Muscle of back (tissue), 13 donors: ENCODE measurements at places on chromosomes 2 and 18.
A peak's percentile ranks its signal among the peaks of the same experiment; 100 is the strongest.

- DNase-seq = no peak
These were observed 4.1 kb downstream of the LDAH start for GRCh38 chr2:20818820-20819219.

DNA sequence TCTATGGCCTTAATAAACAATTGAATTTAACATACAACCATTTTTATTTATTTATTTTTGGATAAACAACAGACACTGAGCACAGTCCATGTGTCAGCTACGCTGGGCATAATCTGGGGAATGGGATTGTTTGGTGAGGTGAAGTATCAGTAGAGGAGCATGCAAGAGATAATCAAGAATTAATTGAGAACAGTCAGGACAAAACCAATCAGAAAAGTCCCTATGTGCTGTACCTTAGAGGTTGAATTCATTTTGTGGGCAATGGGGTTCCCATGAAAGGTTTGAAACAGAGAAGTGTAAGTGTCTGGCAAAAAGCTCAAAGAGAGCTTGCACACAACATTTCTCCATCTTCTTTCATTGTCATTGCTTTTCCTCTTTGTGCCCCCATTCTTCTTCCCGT is 198.2 kb downstream of the RNF144A start:
- no peak for DNase-seq

- no peak for DNase-seq
These were observed 536.1 kb downstream of the SOX11 start for GRCh38 chr2:6228251-6228650.

DNA sequence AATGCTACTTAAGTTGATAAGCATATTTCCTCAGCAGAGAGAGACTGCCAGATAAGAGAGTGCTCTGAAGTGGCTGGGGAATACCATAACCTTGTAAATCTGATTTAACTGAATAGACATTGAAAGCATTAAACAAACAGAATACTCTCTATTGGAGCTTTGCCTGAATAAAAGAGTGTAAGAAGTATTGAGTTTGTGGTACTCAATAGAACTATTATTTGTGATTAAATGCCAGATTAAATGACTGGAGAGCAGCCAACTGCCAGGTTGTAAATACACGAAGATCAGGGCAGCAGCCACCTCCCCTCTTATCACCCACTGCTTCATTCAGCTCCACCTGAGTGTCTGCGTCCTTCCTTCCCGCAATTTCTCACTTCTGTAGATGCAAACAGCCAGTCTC is 373.6 kb downstream of the DCDC2C start:
- no peak for DNase-seq

- no peak for DNase-seq
These were observed 178.7 kb downstream of the NCKAP5 start for GRCh38 chr2:133389569-133389968.

DNA sequence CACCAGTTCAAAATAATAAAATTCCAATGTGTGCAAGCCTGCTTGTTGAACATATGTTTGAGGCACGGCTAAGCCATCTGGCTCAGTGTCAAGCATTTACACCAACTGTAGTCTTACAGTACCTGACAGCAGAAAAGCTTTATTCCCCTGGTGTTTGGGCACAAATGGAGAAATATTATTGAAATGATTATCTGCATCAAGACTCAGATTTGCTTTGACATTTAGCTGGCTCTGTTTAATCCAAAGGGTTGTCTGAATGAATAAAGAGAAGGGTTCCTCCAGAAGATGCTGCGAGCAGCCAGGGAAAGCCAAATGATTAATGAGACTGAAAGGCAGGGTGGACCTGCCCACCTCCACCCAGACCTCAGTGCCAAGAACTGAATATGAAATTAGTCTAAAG is 393.2 kb upstream of the GALNT5 start:
- peak; percentile 18 for DNase-seq

- peak; percentile 15 for DNase-seq
These were observed 50.4 kb upstream of the FZD5 start for GRCh38 chr2:207819839-207820784.

DNA sequence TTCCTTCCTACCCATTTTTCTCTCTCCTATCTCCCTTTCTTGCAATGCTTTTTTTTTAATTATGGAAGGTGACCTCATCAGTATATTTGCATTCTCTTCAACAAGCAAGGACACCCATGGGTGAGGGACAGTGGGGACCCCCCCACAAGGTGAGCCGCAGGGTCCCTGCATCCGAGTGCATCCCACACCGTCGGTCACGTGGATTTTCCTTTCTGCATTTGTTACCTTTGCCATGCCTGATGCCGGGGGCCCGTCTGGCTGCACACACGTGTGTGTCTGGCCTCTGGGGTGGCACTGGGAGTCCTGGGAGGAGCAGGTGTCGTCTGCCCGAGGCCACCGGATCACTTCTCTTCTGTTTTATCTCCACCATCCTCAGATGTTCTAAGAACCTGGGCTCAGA is 30.1 kb upstream of the SNTG2 start:
- no peak for DNase-seq

DNA sequence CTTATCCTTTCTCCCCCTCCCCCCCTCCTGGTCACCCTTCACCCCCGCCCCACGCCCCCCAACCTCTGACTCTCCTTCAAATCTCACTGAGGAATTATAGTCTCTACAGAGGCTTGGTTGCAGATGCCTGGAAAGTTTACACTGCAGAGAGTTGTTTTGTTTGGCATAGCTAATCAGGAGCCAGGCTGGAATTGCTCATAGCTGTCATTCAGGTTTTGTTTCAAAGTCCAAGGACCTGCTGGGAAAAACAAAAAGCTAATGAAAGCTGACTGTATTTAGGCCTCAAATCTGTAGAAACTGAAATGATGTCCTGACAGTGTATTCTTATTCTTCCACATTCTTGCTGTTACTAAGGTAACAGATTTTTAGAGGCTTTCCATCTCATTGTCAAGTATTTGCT is 22.6 kb downstream of the GREB1L start:
- DNase-seq = no peak

- no peak for DNase-seq
These were observed 395.5 kb downstream of the STK39 start for GRCh38 chr2:167851876-167852275.

GRCh38 chr2:63465633-63466032 is 122.6 kb downstream of the WDPCP start:
- no peak for DNase-seq

DNA sequence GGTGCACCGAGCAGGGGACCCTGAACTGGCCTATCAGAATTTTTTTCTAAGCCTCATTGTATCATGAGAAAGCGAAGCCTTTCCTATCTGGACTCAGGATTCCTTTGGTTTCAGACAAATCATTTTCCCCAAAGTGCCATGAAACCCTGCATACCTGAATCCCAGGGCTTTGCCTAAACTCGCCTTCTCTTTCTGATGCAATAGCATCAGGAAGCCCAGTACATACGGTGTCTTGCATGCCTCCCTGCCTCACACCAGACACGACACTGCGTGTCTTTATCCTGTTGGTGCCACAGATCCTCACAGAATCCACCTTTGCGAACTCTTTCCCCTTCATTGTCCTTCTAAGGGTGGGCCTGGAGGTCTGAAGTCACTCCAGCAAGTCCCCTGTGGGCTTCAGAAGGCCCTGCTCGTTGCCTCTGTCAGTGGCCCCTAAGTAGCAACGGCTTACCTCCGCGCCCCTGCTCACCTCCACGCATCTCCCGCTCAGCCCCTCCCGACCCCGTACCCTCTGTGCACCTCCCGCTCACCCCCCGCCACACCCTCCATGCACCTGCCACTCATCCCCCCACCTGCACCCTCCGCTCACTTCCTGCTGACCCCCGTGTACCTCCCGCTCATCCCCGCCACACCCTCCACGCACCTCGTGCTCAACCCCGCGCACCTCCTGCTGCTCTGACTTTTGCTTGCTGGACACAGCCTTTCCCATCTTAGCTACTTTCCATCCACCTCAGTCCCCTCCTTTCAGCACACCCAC is 83.4 kb downstream of the TPGS2 start:
- no peak for DNase-seq
